ENCODE measurements at places on chromosomes 4 and X.
A peak's percentile ranks its signal among the peaks of the same experiment; 100 is the strongest.

DNA sequence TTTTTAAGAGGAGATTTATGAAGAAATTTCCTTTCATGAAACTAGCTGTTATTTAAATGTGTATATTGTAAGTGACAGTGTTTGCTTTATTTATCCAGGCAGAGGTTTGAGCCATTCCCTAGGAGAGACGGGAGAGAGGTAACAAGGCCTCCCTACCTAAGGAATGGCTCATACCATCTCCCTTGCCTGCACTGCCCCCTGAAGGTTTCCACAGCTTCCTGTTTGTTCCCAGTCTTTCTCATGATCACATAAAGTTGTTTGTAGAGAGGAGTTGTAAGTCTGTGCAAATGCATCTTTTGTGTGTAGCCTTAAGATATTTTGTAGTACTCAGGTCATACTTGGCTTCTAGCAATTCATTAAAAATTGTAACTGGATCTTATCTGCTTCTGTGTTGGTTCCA is 1504.5 kb upstream of the PCDH10 start:
- DNase-seq: peak; percentile 49

DNA sequence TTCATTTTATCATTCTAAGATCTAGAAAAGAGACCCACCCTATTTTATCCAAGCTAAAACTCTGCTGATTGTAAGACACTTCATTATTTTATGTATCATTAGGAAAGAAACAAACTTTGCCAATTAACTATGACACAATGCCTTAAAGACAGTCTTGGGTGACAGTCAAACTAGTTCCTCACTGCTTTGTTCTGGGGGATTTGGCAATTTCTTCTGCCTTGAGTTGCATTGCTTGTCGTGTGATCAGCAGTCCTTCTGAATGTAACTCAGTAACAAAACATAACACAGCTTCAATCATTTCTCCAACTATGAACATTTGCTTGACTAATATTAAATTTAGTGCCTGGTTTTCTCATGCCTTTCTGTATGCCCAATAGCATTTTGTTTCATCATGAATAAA is 577.9 kb upstream of the DIPK2B start:
- no peak for DNase-seq

DNA sequence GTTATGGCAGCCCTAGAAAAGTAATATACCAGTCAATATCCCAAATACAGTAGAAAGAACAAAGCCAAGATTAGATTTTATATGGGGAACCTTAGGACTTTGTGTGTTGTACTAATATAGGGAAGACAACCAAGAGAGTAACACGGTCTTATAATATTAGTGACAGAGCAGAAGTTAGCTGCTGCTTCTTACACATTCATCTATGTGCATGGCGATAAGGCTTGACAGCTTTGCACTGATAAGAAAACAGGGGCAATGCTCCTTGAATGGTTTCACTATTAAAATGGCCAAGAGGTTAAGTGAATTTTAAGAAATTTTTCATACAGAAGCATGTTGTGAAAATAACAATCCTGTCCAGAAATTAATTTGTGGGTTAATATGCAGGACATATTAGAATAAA is 521.6 kb downstream of the CCSER1 start:
- DNase-seq: no peak

GRCh38 chr4:76654791-76655190 is 219.8 kb downstream of the SHROOM3 start:
- no peak for DNase-seq

GRCh38 chrX:149151805-149152757 is 353.0 kb downstream of the IDS start:
- DNase-seq: no peak

DNA sequence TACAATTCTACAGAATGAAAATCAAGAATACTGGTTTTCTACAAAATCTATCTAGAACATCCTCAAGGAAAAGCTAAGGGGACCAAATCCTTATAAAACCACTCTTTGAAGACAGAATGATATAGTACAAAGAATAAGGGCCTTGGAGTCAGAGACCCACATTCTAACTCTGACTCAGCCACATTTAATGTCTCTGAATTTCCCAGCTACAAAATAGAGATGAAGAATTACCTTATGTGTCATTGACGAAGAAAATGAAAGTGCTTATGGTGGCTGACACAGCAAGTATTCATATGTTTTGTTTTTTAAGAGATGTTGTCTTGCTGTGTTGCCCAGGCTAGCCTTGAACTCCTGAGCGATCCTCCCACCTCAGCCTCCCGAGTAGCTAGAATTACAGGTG is 35.9 kb upstream of the CXorf38 start:
- DNase-seq: no peak

- DNase-seq: no peak
These were observed 3.9 kb downstream of the TFDP3 start for GRCh38 chrX:133214301-133214700.

GRCh38 chr4:101148551-101148950 is 198.8 kb downstream of the PPP3CA start:
- DNase-seq: no peak

GRCh38 chrX:9394212-9394611 is 70.6 kb upstream of the TBL1X start:
- DNase-seq: no peak

GRCh38 chr4:181810711-181811110 is 432.5 kb upstream of the TENM3 start:
- DNase-seq: no peak

GRCh38 chr4:184136525-184136924 is 81.1 kb downstream of the ENPP6 start:
- no peak for DNase-seq

- no peak for DNase-seq
These were observed 8.1 kb upstream of the KLHL2 start for GRCh38 chr4:165199286-165199685.

GRCh38 chr4:848307-848691 is 22.4 kb upstream of the CPLX1 start:
- DNase-seq: no peak

- DNase-seq: no peak
These were observed 1016.0 kb downstream of the ARAP2 start for GRCh38 chr4:35228313-35228712.

GRCh38 chrX:6909396-6909795 is 238.1 kb upstream of the STS start:
- DNase-seq: no peak

- no peak for DNase-seq
These were observed 110.3 kb upstream of the SCML1 start for GRCh38 chrX:17627026-17627425.

DNA sequence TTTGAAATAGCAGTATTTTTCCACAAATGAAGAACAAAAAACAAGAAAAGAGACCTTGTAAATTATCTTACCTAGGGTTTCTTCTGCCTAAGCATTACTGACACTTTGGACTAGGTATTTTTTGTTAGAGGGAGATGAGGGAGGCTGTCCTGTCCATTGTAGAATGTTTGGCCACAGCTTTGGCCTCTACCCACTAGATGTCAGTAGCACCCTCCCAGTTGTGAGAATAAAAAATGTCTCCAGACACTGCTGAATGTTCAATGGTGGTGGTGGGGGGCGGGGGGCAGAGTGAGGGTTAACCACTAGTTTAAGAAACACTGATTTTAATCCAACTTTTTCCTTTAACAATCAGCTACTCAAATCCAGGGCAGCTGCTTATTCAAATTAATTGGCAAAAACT is 25.8 kb downstream of the OTUD4 start:
- DNase-seq: no peak

GRCh38 chrX:12013211-12013618 is 125.1 kb upstream of the FRMPD4 start:
- DNase-seq: no peak

GRCh38 chrX:23896981-23897380 is 10.8 kb downstream of the APOO start:
- no peak for DNase-seq

DNA sequence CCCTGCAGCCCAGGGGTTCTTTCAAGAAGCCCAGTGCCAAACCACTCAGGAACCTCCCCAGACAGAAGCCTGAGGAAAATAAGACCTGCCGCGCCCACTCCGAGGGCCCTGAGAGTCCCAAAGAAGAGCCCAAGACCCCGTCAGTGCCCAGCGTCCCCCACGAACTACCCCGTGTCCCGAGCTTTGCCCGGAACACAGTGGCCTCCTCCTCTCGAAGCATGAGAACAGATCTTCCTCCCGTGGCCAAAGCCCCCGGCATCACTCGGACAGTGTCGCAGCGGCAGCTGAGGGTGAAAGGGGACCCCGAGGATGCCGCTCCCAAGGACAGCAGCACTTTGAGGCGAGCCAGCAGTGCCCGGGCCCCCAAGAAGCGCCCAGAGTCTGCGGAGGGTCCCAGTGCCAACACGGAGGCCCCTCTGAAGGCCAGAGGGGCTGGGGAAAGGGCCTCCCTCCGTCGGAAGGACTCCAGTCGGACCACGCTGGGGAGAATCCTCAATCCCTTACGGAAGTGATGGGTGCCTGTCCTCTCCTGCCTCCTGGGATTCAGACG is 40.2 kb downstream of the FHDC1 start:
- no peak for DNase-seq

DNA sequence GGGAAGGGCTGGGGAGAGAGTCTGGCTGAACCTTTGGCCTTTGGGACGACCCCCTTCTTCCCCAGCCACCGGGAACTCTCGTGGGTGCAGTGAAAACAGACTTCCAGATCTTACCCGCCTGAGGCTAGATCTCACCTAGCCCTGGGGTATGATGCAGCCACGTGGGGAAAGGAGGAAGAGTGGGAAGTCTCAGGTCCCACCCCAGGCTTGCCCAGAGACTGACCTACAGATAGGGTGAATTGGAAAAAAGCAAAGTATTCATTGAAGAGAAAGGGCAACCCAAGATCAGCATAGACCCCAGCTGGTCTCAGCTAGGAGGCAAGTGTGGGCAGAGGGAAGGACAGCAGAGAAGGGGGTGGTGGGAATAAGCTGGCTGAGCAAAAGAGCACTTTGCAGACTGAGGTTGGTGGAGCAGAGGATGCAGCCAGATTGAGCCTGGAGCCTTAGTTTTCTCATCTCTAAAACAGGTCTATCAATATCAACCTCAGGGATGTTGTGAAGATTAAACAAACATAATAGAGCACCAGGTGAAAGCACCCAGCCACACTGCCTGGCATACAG is 4.2 kb upstream of the EFNB1 start:
- no peak for DNase-seq

- no peak for DNase-seq
These were observed 51.5 kb downstream of the SPATA18 start for GRCh38 chr4:52102587-52102986.

DNA sequence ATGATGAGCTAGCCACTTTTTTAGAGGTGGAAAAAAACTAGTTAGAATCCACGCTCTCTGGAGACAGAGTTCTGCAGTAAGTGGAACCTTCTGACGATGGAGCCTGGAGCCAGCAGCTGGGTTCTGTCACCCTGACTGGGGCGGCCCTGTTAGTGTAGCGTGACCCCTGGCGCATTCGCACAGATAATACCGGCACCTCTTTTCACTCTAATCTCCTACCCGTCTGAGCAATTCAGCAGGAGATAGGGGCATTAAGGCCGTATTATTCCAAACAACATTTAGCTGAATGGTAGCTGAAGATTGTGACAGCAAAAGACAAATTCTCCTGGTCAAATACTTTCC is 292.6 kb downstream of the FBXO8 start:
- DNase-seq: no peak

- peak; percentile 10 for DNase-seq
These were observed 449.8 kb upstream of the AR start for GRCh38 chrX:67094061-67094460.

GRCh38 chr4:42672359-42673081 is 15.6 kb upstream of the ATP8A1 start:
- no peak for DNase-seq

GRCh38 chrX:54184474-54184873 is 1.4 kb upstream of the FAM120C start:
- no peak for DNase-seq

All from H1 (cell line).